Endodermal cell (in vitro differentiated cells): ENCODE measurements at places on chromosomes 2 and 18. TPM values are rescaled to one million over a fixed set of nuclear protein-coding genes. Genes with fewer than 3 reads are reported as not detected.

DNA sequence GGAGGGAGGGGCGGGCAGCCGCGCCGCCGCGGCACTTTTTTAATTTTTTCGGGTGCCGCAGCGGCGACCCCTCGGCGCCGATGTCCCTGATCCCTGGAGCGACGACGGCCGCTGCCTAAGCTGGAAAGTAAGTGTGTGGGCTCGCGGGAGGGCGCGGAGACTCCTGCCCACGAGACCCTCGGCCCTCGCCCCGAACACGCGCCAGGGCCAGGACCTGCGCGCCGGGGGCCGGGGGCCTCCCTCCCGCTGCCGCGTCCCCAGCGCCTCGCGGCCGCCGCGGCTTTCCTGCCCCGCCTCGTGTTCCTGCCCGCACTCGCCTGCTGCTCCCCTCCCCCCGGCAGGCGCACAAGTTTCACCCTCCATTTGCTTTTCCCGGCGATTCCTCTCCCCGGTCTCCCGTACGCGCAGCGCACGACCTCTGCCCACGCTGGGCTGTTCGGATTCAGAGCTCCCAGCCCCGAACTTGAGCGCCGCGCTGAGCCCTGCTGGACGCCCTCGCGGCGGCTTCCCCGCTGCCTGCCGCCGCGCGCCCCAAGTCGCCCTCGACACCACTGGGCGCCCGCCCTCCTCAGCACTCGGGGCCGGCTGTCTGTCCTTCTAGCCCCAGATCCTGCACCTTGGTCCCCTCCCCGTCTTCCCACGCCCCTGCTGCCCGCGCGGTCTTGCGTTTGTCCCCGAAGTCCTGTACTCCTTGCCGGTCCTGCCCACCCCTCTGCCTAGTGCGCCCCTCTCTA lies 507 bp downstream of the PKP4 start:
- peak overlapping the region; percentile 90 for H3K27ac ChIP-seq
- peak; percentile 86 for DNase-seq
- peaks cover 5% of the 10 kb centered on the region for H3K4me1 ChIP-seq
- H3K4me3 ChIP-seq: peak overlapping the region; percentile 91
- H3K36me3 ChIP-seq: no peaks in the 10 kb centered on the region

DNA sequence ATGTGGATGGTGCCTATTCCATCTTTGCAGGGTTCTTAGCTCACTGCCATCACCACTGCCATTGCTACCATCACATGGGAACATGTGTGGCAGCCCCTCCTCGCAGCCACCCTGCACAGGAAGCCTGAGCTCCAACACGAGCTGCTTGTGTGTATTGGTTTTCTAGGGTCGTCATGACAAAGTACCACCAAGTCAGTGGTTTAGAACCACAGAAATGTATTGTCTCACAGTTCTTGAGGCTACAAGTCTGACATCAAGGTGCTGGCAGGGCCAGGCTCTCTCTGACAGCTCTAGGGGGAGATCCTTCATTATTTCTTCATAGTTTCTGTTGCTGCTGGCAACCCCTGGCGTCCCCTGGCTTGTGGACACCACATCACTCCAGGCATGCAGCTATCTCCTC lies 10.3 kb upstream of the IL1R2 start:
- no peak overlapping the region for H3K27ac ChIP-seq
- DNase-seq: no peak
- no peak overlapping the region for H3K4me3 ChIP-seq

- H3K4me1 ChIP-seq: peaks cover 7% of the 10 kb centered on the region
- H3K27me3 ChIP-seq: no peaks in the 10 kb centered on the region
- H3K36me3 ChIP-seq: no peaks in the 10 kb centered on the region
- no peak overlapping the region for H3K4me3 ChIP-seq
- peak; percentile 49 for DNase-seq
- no peak overlapping the region for H3K27ac ChIP-seq
These were observed 118.9 kb downstream of the ACAA2 start for GRCh38 chr18:49694402-49694801.

Gene GKN1
- not detected in 2 replicates for total RNA-seq

DNA sequence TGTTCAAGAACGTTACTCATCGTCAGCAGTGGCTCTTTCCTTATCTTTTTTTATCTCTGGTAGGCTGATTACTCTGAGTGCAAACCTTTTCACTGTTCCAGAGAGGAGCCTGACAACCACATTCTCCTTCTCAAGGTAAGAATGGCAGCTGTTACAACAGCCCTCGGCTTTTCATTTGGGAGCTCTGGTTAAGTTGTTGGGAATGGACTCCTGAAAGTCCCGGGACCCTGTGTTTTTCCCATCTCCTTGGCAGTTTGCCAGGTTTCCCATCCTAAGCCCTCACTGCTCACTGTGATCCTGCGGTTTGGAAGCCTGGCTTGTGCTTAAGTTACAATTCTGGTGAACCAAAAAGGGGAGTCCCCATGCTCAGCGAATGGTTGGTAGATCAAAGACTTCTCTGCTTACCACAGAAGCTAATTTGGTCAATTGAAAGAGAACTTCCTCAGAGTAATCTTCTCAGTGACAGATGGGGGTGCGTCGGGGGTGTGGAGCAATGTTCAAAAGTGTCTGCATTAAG lies 122.3 kb downstream of the LYPD6B start:
- no peak for DNase-seq
- peaks cover 44% of the 10 kb centered on the region for H3K27me3 ChIP-seq
- no peaks in the 10 kb centered on the region for H3K36me3 ChIP-seq
- H3K4me1 ChIP-seq: no peaks in the 10 kb centered on the region
- H3K27ac ChIP-seq: no peak overlapping the region

DNA sequence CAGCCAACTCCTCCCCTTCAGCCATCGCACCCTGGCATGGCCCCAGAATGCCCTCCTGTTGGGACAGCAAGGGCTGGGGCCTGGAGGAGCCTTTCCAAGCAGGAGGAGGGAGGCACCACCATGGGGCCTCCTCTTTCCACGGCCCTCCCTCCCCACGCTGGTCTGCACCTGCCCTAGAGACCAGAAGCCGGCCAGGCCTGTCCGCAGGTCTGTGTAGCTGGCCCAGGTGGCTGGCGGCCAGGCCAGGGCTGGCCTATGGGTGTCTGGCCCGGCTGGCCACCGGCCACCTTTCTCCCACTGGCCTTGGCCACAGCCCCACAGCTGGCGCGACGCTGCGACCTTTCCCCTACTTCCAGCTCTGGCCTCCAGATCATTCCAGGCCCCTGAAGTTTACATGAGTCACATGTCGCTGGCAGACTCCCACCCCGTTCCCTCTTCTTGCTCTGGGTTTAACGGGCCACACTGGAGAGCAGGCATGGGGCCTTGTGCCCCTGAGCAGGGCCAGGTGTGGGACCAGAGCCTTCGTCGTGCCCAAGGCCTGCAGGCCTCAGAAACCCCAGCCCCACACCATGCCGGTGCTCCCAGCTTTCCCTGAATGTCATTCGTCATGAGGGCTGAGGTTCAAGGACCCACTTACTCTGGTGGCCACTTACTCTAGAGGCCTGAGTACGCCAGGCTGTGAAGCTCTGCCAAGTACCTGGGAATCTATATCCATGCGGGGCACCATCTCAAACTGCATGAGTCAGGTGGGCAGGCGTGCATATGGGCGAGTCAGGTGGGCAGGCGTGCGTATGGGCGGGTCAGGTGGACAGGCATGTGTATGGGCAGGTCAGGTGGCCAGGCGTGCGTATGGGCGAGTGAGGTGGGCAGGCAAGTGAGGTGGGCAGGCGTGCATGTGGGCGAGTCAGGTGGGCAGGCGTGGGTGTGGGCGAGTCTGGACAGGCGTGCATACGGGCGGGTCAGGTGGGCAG lies 33.3 kb upstream of the KLF11 start:
- H3K4me1 ChIP-seq: no peaks in the 10 kb centered on the region
- H3K4me3 ChIP-seq: no peak overlapping the region
- H3K27ac ChIP-seq: no peak overlapping the region
- H3K27me3 ChIP-seq: no peaks in the 10 kb centered on the region

Gene IL1B
- not detected in 2 replicates for total RNA-seq

DNA sequence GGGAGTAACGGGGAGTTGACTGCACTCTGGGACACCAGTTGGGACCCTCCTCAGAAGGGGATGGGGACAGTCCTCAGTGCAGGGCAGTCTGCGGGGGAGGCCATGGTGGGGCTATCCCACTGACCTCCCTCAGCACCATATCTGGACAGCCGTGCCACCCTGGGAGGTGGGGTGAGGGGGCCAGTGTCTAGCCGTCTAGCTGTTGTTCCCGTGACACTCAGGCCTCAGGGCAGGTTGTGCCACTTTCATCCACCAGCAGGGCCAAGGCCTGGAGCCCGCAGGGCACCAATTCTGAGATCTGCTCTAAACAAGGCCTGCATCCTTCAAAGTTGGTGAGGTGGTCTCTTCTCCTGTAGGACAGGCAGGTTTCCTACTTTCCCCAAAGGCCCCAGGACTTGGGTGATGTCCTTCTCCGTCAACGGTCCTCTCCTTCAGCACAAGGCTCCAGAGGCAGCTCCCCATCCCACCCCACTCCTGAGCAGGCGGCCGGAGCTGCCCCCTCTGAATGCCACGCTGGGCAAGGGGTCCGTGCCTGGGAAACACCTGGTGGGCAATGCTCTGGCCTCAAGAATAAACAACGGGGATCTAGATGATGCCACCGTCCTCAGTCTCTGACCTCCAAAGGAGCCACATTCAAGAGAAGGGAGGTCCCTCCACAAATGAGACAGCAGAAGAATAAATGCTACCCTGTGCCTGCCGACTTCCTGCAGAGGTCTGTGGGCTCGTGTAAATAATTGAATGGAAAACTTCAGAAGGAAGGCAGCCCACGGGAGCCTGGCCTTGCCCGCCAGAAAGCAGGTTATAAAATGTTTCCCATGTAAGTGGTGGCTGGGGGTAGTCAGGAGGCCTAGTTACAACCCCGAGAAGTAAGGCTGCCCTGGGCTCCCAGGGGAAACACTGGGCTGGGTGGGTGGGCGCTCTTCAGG lies 42.8 kb upstream of the PTMA start:
- no peaks in the 10 kb centered on the region for H3K4me1 ChIP-seq
- no peaks in the 10 kb centered on the region for H3K27me3 ChIP-seq
- no peaks in the 10 kb centered on the region for H3K36me3 ChIP-seq
- H3K4me3 ChIP-seq: no peak overlapping the region
- no peak overlapping the region for H3K27ac ChIP-seq

Gene ARHGEF4
- 50.3 to 80.1 TPM (median 55.1 TPM) in 3 replicates for total RNA-seq

DNA sequence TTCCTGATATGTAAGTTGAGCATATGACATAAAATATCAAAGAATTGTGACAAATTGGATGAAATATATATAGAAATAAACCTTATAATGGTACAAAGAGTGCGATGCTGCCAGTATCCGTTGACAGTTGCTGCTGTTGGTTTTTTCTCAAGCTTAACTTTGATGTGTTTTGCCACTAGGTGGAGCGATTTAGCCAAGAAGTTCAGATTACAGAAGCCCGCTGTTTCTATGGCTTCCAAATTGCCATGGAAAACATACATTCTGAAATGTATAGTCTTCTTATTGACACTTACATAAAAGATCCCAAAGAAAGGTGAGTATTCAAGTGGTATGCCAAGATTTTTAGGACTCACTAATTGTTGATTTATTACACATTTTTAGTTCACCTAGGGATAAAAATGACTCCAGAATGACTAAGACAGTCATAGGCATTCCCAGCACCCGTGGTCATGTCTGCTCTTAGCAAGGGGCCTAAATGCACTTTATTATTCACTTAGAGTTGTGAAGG lies 2.1 kb downstream of the RRM2 start:
- peaks cover 53% of the 10 kb centered on the region for H3K36me3 ChIP-seq
- no peak overlapping the region for H3K27ac ChIP-seq
- DNase-seq: no peak
- peak overlapping the region; percentile 90 for H3K4me3 ChIP-seq
- no peaks in the 10 kb centered on the region for H3K27me3 ChIP-seq

Gene MOGAT1
- 0.38 TPM in 1 of 3 replicates, not detected in the others for total RNA-seq

DNA sequence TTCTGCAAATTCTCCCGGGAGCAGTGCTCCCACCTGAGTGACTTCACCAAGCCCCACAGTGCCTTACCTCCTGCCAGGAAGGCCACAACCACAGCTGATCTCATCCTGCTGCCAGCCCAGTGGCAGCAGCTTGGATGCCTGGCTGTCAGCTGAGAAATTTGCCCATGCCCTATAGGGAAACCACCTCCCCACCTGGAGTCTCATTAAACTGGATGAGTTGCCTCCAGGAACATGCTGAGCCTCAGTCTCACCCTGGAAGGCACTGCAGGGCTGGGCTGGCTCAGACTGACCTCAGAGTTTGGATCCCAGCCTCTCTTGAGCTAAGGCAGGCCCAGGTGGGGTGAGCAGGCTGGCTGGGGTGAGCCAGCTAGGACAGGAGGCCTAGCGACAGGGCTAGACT lies 23.3 kb downstream of the REEP1 start:
- H3K4me1 ChIP-seq: no peaks in the 10 kb centered on the region
- H3K27ac ChIP-seq: no peak overlapping the region
- H3K36me3 ChIP-seq: no peaks in the 10 kb centered on the region
- H3K27me3 ChIP-seq: peaks cover 58% of the 10 kb centered on the region
- DNase-seq: no peak

GRCh38 chr2:173290046-173290445 lies 64.6 kb upstream of the CDCA7 start:
- no peak overlapping the region for H3K27ac ChIP-seq
- H3K27me3 ChIP-seq: no peaks in the 10 kb centered on the region
- H3K4me1 ChIP-seq: no peaks in the 10 kb centered on the region
- H3K36me3 ChIP-seq: no peaks in the 10 kb centered on the region
- peak overlapping the region; percentile 28 for H3K4me3 ChIP-seq

DNA sequence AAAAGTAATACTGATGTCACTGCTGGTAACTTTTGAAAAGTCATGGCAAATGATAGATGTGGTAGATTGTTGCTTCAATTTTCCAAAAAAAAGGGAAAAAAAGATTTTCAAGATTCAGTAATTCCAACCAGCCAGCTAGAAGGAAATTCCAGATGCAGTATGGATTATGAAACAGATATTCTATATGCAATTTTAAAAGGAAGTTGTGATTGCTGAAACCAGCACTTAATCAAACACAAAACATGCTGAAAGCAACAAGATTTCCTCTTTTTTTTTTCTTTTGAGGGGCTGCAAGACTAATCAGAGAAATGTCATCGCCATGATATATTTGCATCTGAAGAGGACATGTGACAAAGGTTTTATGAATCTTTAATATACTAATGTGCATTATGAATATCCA lies 5.1 kb upstream of the HNMT start:
- no peaks in the 10 kb centered on the region for H3K27me3 ChIP-seq
- peaks cover 6% of the 10 kb centered on the region for H3K4me1 ChIP-seq
- H3K27ac ChIP-seq: no peak overlapping the region
- no peak for DNase-seq
- no peak overlapping the region for H3K4me3 ChIP-seq

GRCh38 chr2:239763433-239764097 lies 261.6 kb downstream of the NDUFA10 start:
- no peaks in the 10 kb centered on the region for H3K4me1 ChIP-seq
- peak overlapping the region; percentile 72 for H3K27ac ChIP-seq
- H3K4me3 ChIP-seq: no peak overlapping the region
- no peaks in the 10 kb centered on the region for H3K36me3 ChIP-seq
- H3K27me3 ChIP-seq: no peaks in the 10 kb centered on the region
- DNase-seq: peak; percentile 75
